ENCODE measurements at places on chromosomes 7 and 10.

GRCh38 chr10:60187691-60188090, 202.0 kb downstream of the ANK3 start:
- no peak for DNase-seq

DNA sequence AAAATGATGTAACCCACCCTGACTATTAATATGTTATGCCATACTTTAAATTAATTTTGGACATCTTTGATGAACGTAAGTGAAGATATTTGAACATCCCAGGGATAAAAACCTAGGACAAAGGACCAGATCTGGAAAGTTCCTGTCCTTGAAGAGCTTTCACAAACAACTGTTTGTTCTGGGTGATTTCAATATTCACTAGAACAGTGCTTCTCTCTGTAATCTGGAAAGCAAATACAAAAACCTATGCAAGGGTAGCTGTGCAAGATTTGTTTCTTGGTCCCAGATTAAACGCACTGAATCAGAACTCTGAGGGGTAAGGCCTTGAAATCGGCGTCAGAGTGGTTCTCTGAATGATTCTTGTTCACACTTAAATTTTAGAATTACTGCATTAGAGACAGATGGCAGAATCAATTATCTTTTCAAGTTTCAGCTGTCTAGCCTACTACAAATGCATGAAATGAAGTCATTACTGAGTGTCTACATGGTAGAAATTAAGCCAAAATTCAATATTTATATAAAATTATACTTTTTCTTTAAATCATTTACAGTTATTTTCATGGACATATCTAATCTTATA, 69.6 kb upstream of the CSTF2T start:
- no peak for DNase-seq

GRCh38 chr10:68628576-68629127, 68.5 kb downstream of the TET1 start:
- peak; percentile 12 for DNase-seq

DNA sequence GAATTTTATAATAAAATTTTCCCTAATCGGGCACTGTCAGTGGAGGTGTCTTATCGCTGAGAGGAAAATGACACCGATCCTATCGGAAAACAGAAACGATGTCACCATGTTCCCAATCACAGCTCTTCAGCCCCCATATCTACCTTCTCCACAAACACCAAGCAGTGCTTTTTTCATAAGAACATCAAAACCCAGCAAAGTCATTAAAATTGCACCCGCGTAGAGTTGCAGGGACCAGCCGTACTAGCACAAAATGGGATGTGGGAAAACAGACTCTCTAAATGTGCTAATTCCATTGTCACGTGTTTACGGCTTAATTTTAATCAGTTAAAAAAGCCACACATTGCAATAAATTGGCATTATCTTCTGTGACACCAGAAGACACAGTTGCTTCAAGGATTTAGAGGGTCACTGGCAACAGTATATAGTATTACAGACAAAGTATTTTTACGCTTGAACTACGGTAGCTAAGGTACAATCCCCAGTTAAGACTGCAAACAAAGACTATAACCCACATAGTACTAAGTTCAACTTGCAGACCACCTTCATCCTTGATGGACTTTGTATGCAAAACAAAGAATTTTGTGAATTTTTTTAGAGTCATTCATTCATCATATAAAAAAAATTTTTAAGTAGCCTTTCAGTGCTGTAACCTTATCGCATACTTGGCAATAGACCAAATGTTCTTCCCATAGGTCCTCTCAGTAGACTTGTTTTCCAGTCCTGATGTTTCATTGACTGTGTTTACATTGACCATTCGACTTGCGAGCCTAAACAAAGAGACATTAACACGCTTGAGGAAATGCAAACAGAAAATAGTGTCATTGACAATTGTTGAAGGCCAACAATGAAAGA, 116.0 kb downstream of the VTI1A start:
- no peak for DNase-seq

DNA sequence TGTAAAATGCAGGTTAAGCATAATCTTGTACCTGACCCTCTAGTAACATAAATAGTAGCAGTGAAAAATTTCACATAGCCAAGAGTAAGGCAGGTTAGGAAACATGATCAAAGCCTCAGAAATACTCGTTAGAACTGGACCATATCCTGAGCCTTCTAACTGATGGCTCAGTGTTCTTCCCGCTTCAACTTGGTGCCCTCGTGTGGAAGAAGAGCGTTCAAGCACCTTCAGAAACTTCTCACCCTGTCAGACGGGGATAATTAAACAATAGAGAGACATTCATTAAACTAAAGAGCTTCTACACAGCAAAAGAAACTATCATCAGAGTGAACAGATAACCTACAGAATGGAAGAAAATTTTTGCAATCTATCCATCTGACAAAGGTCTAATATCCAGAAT, 124.5 kb downstream of the MYOF start:
- no peak for DNase-seq
